ENCODE measurements at places on chromosomes 2 and 18. TPM values are rescaled to one million over a fixed set of nuclear protein-coding genes. Genes with fewer than 3 reads are reported as not detected.
A peak's percentile ranks its signal among the peaks of the same experiment; 100 is the strongest.

GRCh38 chr2:234286118-234286598 lies 210.7 kb downstream of the ARL4C start:
- H3K27ac ChIP-seq = no peak overlapping the region
- no peak for DNase-seq
- H3K4me1 ChIP-seq = peaks cover 15% of the 10 kb centered on the region
- H3K36me3 ChIP-seq = no peaks in the 10 kb centered on the region
- no peak overlapping the region for H3K4me3 ChIP-seq
- H3K27me3 ChIP-seq = no peaks in the 10 kb centered on the region

DNA sequence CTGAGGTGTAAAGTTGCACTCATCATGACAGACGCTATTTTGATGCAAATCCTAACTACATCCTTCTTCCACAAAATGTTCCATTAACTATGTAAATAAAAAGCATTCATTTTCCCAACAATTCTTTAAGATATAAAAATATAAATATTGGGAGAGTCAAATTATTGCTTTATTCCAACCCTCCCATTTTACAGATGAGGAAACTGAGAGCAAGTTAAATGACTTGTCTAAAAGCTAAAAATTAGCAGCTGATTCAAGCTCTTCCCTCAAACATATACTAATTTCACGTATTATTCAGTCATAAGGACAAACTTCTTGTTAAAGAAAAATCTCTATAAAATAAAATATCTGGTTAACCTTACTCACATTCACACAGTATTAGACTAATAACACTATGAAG lies 16.8 kb downstream of the KDSR start:
- no peak for DNase-seq
- H3K27ac ChIP-seq = no peak overlapping the region
- H3K36me3 ChIP-seq = peaks cover 17% of the 10 kb centered on the region

GRCh38 chr2:37917281-37918228 lies 7.5 kb upstream of the RMDN2 start:
- H3K27ac ChIP-seq = no peak overlapping the region
- no peaks in the 10 kb centered on the region for H3K36me3 ChIP-seq
- H3K27me3 ChIP-seq = no peaks in the 10 kb centered on the region
- no peak for DNase-seq

DNA sequence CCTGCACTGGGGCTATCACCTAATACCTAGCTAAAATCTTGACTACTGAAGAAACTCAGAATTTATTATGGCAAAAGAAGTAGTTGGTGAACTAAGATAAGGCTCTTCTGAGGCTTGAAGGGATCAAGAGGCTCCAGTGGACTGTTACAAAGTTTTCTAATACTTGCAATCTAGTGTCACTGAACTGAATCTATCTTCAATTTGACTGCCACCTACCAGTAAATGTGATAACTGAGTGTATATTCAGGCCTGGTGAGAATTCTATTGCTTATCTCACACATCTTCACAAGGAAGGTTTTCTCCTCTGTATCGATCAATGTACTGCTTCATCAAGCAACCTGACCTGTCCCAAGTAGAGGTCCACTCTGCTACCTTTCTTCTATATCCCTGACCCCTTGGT lies 40.8 kb downstream of the DARS1 start:
- H3K27ac ChIP-seq = no peak overlapping the region
- no peaks in the 10 kb centered on the region for H3K4me1 ChIP-seq
- no peak for DNase-seq
- no peak overlapping the region for H3K4me3 ChIP-seq
- no peaks in the 10 kb centered on the region for H3K27me3 ChIP-seq
- peaks cover 39% of the 10 kb centered on the region for H3K36me3 ChIP-seq

DNA sequence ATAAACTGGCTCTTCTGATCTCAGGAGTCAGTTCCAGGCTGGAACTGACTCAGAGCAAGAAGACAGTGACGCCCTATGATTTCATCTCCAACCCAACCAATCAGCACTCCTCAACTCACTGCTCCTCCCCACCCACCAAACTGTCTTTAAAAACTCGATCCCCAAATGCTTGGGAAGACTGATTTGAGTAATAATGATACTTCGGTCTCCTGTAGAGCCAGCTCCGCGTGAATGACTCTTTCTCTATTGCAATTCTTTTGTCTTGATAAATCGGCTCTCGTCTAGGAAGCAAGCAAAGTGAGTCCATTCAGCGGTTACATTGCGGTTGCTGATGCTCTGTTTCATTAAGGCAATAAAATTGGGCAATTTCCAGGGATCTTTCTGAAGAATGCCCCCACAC lies 1025.3 kb upstream of the CNTNAP5 start:
- no peaks in the 10 kb centered on the region for H3K4me1 ChIP-seq
- H3K27ac ChIP-seq = no peak overlapping the region
- no peaks in the 10 kb centered on the region for H3K27me3 ChIP-seq
- DNase-seq = no peak
- H3K36me3 ChIP-seq = no peaks in the 10 kb centered on the region

DNA sequence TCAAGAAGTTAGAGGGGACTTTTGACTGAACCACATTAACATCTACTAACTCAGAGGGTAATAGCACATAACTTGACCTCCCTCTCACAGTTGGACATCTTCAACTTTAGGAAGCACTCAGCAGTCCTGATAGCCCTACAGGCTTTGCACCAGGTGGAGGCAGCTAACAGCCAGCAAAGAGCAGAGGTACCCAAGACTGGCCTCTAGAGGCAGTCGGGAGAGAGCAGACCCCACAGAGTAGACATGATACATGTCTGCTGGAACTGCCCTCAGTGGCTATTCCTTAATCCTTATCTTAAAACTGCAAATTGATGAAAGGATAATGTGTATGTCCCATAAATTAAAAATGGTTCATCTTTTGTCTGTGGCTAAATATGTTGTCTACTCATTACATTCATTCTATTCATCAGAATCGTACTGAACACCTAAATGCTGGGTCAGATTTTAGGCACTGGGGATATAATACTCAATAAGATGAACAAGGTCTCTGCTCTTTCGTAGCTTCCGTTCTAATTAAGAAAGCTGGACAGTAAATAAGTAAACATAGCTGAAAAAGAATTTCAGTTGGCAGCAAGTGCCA lies 49.8 kb downstream of the CAB39 start:
- H3K27ac ChIP-seq = no peak overlapping the region
- H3K4me1 ChIP-seq = peaks cover 6% of the 10 kb centered on the region
- no peaks in the 10 kb centered on the region for H3K27me3 ChIP-seq
- H3K4me3 ChIP-seq = no peak overlapping the region
- H3K36me3 ChIP-seq = peaks cover 19% of the 10 kb centered on the region
- DNase-seq = peak; percentile 13

The RGPD3 gene
- not detected for total RNA-seq

- DNase-seq = no peak
- no peak overlapping the region for H3K4me3 ChIP-seq
- H3K27me3 ChIP-seq = no peaks in the 10 kb centered on the region
These were observed 59.6 kb downstream of the VIL1 start for GRCh38 chr2:218478544-218478943.

- peaks cover 11% of the 10 kb centered on the region for H3K4me1 ChIP-seq
- DNase-seq = no peak
- peak overlapping the region; percentile 93 for H3K27ac ChIP-seq
These were observed 2.0 kb downstream of the XPO1 start for GRCh38 chr2:61536180-61536571.

- no peak overlapping the region for H3K27ac ChIP-seq
- H3K27me3 ChIP-seq = no peaks in the 10 kb centered on the region
- DNase-seq = no peak
- H3K4me1 ChIP-seq = 0 out of 2 replicates have a peak, but pooled peaks cover 7% of the 10 kb centered on the region
- H3K4me3 ChIP-seq = no peak overlapping the region
These were observed 14.5 kb downstream of the NAB1 start for GRCh38 chr2:190663348-190663747.

GRCh38 chr2:46106690-46107089 lies 190.5 kb upstream of the EPAS1 start:
- H3K36me3 ChIP-seq = 0 out of 2 replicates have a peak, but pooled peaks cover 2% of the 10 kb centered on the region
- H3K27ac ChIP-seq = no peak overlapping the region
- H3K4me3 ChIP-seq = no peak overlapping the region
- H3K27me3 ChIP-seq = no peaks in the 10 kb centered on the region

- no peak overlapping the region for H3K27ac ChIP-seq
- DNase-seq = no peak
- no peak overlapping the region for H3K4me3 ChIP-seq
- no peaks in the 10 kb centered on the region for H3K4me1 ChIP-seq
- H3K36me3 ChIP-seq = no peaks in the 10 kb centered on the region
These were observed 106.3 kb upstream of the SULT1C3 start for GRCh38 chr2:108133457-108133856.
